Activated T-helper 1 cell treated with anti-CD3 and anti-CD28 coated beads, Interleukin-2, amount 50 U/mL, for 16 hours (primary cell): ENCODE measurements at places on chromosomes 2 and 18.

- no peak for DNase-seq
Measured at GRCh38 chr2:71417300-71418202, 35.8 kb upstream of the DYSF start.

DNA sequence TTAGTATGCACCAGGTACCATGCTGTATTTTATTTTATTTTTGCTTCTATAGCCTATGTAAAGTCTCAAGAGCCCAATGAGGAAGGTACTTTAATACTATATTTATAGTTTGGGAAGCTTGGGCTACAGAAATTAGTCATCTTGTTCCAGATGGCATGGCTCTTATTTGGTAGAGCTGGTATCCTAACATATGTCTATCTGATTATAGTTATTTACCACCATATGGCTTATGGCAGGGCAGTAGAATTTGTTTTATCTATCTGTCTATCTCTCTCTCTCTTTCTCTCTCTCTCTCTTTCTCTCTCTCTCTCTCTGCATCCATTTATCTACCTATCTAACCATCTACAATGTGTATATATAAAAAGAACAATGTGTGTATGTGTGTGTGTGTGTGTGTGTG, 1293.7 kb upstream of the SLC39A10 start:
- no peak for DNase-seq

GRCh38 chr18:70296289-70296688, 7.4 kb downstream of the SOCS6 start:
- no peak for DNase-seq

- DNase-seq, result peak; percentile 6
Measured at GRCh38 chr2:33275689-33276444, 200.6 kb upstream of the RASGRP3 start.

- DNase-seq, result no peak
Measured at GRCh38 chr2:203983064-203983715, 46.6 kb downstream of the ICOS start.

DNA sequence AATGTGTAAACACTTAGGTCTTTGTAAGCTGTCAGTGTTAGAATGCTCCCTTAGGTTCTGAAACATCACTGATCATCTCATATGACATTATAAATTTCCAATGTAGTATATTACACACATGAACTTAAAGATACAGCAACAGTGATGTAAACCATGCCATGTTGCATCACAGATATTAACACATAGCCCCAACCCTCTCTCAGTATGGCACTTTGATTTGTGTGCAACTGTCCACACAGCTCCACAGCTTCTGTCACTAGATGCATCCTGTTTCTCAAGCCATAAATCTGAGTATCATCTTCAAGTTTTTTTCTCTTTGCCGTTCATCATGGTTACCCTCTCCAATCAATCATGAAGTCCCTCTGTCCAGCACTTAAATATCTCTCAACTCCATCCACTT, 69.2 kb upstream of the LRP1B start:
- no peak for DNase-seq

DNA sequence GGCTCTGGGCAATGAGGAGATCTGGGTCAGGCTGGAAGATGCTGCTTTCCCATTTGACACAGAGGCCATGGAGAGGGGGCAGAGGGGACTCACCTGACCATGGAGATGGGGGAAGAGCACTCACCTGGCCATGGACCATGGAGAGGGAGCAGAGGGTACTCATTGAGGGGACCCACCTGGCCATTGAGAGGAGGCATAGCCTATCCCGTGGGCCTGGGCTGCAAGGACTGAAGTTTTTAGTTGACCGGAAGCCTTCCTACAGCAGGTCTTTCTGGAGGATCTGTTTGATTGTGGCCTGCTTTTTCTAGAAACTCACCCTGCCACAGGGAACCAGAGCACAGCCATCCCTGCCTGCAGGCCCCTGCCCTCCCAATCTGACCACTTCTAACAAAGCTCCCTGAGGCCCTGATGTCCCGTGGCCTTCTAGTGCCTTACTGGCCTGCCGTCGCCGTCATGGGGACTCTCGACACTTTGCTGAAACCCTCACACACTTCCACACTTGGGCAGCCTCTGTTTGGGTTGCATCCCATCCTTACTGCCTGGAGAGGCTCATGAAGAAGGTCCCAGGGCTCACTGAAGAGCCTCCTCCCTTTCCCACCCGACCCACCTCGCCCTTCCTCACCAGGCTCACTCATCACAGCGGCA, 5.1 kb upstream of the PROM2 start:
- DNase-seq, result no peak

- DNase-seq, result no peak
Measured at GRCh38 chr2:96656540-96656939, 14.0 kb downstream of the FER1L5 start.
